ENCODE measurements at places on chromosomes 7 and 10.
A peak's percentile ranks its signal among the peaks of the same experiment; 100 is the strongest.

DNA sequence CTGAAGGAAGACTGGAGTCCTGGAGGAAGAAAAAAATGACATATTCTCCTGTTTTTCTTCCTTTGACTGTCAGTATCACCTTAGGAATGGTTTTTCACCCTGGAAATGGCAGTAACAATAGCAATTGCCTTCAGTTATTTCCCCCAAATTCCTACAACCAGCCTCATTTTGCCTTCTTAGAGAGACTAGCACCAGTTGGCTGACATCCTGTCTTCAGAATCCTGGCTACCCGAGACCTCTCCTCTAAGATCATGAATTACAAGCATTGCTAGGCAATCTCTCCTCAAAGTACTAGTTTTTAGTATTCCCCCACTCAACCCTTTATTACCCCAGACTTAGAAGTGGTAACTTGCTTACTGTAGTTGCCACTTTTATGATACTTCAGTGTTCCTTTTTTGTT lies 53.4 kb downstream of the TAS2R16 start:
- DNase-seq, result no peak

DNA sequence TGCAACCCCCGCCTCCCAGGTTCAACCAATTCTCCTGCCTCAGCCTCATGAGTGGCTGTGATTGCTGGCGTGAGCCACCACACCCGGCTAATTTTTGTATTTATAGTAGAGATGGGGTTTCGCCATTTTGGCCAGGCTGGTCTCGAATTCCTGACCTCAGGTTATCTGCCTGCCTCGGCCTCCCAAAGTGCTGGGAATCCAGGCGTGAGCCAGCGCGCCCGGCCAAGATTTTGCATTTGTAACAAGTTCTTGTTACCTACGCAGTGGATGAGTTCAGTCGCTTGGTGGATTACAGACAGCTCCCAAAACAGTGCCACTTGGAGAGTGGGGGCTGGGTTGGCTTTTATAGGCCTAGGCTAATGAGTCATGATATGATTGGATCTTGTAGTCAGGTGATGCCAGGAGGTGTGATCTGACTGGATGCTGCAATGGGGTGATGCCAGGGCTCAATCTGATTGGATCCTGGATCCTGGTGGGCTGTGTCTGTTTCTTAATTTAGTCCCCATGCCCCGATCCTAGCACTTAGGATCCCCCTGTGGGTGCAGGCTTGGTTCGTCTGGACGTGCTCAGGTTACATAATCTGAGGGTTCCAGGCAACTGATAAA lies 20.3 kb downstream of the SBDS start:
- DNase-seq, result no peak

GRCh38 chr7:80823057-80823456 lies 95.8 kb downstream of the SEMA3C start:
- no peak for DNase-seq

DNA sequence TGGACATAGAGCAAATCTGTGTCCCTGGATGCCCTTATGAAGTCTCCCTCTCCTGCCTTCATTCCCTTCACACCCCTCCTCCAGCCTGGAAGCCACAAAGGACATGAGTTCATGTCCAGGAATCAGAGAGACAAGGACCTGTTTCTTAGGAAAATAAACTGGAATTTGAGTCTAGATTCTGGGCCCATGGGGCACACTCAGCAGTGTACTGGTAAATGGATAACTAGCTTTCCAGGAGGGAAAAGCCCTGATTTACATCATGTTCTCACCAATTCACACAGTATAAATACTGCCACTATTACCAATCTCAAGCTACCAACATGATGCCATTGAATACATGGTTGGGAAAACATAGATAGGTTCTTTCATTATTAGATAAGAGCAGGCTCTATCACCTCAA lies 9.9 kb downstream of the FAM237B start:
- DNase-seq, result no peak

- DNase-seq, result no peak
Observed at GRCh38 chr10:115503546-115503945, 410.4 kb downstream of the ATRNL1 start.

DNA sequence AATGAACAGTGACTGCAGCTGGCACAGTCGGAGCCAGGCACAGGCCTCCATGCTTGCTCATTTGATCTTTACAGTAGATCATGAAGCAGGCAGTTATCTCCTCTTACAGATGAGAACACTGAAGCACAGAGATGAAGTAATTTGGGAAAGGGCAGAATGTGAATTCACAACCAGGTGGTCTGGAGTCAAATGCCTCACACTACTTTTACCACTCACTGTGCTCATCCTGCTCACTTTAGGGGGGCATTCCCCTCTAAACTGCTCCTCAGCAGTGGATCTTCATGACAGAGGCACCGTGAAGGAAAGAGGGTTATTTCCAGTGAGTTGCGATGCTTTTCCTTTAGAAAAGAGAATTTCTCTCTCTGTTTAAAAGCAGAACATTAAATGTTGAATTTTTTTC lies 15.1 kb downstream of the SNX10 start:
- DNase-seq, result no peak

GRCh38 chr7:39845006-39845405 lies 105.0 kb upstream of the CDK13 start:
- DNase-seq, result no peak

- DNase-seq, result no peak
Observed at GRCh38 chr7:94178230-94178629, 174.1 kb upstream of the BET1 start.

GRCh38 chr7:140534743-140535142 lies 55.4 kb upstream of the MKRN1 start:
- no peak for DNase-seq

- DNase-seq, result peak; percentile 36
Observed at GRCh38 chr10:78383378-78384048, 349.9 kb downstream of the RPS24 start.

DNA sequence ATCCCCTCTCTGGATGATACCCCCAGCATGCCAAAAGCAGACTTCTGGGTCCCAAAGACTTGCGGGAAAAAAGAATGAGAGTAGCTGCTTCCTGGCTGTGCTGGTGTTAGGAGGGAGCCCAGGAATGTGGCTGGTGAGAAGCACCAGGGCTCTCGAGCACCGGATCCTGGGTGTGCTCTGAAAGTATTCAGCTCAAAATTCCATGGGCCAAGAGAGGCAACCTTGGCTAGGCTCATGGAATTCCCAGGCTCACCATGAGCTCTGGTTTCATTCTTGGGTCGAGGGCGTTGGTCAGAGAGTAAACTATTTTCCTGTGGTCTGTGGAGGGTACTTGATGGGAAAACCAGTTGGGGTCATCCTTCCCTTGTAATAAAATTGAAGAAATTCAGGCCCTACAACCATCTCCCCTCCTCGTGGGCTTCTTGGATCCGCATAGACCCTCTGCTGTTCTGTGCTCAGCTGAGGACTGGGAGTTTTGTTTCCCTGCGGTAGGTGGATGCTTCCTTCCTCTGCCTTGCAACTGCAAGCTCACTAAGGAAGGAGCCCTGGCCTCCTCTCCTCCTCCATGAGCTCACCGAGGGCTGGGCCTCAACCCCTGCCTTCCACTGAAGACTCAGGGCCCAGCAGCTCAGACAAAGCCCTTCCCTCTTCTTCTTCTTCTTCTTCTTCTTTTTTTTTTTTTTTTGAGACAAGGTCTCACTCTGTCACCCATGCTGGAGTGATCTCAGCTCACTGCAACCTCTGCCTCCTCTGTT lies 34.5 kb upstream of the AQP1 start:
- no peak for DNase-seq
